ENCODE measurements at places on chromosomes 13 and 19.

GRCh38 chr13:59856281-59856810 is 307.4 kb downstream of the DIAPH3 start:
- DNase-seq = no peak

DNA sequence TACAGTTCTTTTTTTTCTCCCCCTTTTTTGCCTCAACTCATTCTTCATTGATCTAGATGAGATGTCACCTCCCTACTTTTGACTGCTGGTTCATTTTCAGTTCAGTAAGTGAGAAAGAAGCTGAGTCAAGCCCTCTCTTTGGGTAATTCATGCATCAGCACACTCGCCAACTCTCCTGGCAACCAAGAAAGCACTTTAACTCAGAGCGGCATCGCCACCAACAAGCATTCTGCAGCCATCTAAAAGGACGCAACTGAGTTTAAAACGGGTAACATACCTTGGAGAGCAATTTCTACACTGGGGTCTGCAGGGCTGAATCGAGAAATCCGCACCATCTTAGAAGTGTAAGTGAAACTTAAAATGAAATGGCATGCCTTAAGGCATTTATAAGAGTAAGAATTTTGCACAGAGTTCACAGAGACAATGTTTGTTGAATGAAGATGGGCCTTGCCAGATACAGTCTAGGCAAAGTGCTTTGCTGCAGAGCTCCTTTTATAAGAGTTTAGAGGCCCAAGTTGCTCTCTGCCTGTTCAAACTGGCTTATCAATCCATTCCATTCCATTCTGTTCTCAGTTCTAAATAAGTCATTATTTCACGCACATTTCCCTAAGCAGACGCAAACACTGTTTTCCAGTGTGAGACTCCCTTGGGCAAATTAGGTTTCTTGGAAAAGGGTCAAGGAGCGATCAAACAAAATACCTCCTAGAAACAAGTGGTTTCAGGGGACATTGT is 338.0 kb downstream of the ENOX1 start:
- no peak for DNase-seq

DNA sequence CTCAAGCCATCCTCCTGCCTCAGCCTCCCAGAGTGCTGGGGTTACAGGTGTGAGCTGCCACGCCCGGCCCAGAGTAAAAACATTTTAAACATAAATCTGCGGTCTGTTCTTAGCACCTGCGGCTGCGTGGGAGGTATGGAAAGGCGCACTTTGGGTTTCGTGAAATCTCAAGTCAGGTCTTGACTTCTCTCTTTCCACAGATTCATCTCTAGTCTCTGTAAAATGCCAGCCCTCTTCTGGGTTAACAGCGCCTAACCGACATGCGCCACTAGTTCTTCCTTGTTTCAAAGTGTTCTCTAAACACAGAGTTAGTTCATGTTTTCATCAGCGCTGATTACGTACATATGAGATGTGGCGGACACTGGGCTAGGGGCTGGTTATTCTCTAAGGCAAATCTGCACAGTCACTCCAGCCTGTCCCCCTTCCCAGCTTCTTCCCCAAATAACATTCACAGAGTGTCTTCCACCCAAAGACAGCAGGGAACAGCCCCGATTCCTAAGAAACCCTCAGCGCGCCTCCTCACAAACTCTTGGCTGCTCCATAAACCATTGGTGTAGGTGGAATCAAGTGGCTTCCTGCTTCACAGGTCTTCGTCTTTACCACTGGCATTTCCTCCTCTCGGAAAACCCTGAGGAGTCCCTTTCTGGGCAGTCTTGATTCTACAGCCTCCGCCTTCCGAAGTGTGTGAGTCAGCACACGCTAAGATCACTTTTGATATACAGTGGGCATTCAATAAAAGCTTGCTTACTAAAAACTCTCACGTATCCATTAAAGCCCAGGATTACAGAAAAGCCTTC is 1.4 kb downstream of the PARP4 start:
- no peak for DNase-seq

GRCh38 chr13:27621366-27622101 is at the start of gene POLR1D:
POLR1D (plus strand) TSS chr13:27621892; CDS start chr13:27621984, 92 bp downstream.
- peak; percentile 92 for DNase-seq

DNA sequence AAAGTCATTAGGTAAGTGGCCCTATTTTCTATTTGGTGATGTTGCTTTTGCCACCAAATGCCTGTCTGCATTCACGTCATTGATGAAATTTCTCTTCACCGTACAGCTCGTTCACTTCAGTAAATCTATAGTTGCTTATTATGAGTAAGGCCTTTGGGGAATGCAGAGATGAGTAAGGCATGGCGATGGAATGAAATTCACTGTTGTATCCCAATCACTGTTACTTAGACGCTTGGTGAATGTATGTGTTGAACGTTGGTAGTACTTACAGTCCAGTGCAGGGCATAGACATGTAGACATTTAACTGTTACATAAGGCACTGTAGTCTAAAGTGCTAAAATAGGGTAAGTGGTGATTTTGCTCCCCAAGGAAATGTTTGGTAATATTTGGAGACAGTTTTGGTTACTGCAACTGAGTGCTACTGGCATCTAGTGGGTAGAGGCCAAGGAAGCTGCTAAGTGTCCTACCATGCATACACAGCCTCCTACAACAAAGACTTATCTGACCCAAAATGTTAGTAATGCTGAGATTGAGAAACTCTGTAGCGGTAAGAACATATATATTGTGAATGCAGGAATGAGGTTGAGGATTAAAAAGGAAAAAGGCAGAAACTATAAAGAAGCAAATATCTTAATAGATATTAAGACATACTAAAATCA is 5.8 kb downstream of the AKAP11 start:
- no peak for DNase-seq

- no peak for DNase-seq
Measured at GRCh38 chr13:111245576-111246384, 74.7 kb upstream of the TEX29 start.

DNA sequence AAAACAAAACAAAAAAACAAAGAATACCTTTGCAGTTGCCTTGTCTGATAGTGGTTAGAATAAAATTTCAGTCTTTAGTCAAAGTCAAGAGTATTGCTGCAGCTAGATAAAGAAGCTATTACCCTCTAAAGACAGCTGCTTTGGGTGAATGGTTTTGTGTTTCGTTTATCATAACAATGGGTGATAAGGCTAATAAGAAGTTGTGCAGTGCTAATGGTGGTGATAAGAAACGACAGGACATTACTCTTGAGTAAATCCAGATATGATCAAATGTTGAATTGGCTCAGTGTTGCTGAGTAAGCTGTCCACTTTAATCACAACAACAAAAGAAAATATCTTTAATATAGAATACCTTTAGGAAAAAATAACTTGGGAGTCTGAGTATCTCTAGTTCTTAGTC is 1825.3 kb downstream of the SLITRK5 start:
- peak; percentile 7 for DNase-seq

- DNase-seq = no peak
Measured at GRCh38 chr13:40781717-40782116, 7.7 kb upstream of the SLC25A15 start.

DNA sequence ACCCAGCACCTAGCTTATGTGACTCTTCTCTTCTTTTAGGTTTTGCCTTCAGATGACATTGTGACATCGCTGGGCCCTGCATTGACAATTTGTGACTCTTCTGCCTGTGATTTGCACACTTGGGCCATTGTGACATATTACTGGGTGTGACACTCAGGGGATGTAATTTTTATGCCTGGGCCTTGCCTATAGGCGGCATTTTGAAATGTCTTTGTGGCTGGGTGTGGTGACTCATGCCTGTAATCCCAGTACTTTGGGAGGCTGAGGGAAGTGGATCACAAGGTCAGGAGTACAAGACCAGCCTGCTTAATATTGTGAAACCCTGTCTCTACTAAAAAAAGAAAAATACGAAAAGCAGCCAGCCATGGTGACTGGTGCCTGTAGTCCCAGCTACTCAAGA is 28.4 kb upstream of the ZNF681 start:
- DNase-seq = no peak

DNA sequence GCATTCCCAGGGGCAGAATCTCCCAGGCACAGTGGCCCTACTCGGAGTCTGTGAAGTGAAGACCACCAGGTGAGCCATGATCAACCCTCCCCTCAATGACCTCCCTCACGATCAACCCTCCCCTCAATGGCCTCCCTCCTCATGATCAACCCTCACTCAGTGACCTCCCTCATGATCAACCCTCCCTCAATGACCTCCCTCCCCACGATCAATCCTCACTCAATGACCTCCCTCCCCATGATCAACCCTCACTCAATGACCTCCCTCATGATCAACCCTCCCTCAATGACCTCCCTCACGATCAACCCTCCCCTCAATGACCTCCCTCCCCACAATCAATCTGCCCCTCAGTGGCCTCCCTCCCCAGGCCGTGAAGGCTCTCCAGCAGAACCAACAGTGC is 32.1 kb downstream of the SBNO2 start:
- no peak for DNase-seq

GRCh38 chr13:106033659-106034058 is 501.8 kb downstream of the EFNB2 start:
- no peak for DNase-seq

DNA sequence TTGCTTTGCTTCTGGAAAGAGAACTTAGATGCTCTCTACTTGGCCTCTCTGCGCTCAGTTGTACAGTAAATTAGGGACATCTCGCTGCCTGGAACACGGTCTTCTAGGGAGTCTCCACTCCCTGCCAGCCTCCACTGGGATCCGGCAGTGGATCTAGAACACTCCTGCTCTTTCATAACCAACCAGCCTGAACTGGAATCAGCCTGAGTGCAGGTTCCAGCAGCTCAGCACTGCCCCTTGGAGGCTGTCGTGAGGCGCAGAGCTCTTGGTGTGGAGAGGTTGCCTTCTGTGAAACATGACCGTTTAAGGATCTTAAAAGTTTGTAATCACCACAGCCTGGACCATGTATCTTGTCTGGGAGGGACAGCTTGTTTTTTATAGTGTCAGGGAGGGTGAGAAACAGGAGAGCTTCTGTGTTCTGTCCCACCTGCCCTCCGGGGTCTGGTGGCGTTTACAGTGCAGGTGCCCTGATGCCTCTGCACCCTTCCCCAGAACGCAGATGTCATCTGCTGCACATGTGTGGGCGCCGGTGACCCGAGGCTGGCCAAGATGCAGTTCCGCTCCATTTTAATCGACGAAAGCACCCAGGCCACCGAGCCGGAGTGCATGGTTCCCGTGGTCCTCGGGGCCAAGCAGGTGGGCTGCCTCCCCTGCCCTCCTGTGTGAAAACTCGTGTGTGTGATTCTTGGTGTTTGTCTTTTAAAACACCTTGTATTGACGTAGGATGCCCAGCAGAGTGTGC is 24.8 kb downstream of the UPF1 start:
- DNase-seq = peak; percentile 13

GRCh38 chr19:5534787-5535586 is 32.8 kb downstream of the TINCR start:
- peak; percentile 18 for DNase-seq

DNA sequence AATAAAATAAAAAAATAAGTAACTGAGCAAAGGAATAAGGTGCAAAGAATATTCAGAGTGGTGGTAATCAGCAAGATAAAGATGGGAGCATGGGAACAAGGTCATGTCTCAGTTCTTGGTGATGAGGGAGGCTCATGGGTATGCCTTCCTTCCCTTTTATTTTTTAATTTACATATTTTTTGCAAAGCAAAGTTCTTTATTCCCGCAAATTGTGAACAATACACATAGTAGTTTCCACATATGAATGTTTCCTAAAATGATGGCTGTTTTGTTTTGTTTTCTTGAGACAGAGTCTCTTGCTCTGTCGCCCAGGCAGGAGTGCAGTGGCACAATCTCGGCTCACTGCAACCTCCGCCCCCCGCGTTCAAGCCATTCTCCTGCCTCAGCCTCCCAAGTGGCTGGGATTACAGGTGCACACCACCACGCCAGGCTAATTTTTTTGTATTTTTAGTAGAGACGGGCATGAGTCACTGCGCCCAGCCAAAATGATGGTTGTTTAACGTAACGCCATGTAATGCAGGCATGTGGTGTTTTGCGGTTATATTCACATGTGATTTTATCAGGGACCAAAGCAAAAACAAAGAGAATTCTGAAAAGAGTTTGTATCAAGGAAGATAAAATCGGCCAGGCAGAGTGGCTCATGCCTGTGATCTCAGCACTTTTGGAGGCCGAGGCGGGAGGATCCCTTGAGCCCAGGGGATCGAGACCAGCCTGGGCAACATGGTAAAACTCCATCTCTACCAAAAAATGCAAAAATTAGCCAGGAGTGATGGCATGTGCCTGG is 4.5 kb upstream of the ADGRE2 start:
- no peak for DNase-seq

DNA sequence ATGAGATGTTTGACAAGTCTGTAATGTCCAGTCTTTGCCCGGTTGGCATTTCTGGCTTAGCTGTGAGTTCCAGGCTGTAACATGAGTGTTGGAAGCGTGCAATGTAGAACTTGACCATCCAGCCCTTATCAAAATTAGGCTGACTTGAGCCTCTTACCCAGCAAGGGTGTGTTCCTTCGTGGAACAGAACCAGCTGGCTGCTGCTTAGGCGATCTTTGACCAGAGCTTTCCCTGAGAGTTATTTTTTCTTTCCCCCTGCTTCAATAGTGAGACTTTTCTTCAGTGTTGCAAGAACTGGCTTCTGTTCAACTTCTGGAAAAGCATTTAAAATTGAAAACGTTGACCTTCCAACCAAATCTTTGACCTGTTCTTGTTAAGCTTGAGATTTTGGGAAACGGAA is 6.5 kb downstream of the TNFSF13B start:
- no peak for DNase-seq

DNA sequence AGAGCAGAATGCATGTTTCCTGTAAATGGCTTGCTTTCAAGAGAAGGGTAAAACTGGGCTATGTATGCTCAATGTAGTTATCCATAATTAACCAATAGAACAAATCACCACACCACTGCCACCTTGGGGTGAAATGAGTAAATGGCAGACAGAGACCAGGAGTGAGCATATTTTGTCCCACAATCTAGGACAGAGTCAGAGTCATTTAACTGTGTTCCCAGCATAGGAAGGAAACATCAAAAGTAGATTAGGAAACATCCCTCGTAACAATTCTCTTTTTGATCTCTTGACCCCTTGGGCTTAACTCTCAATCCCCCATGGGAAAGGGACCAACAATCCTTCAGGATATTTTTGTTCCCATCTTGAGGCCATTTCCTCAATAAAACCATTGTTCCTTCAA is 224.8 kb downstream of the NHLRC3 start:
- DNase-seq = peak; percentile 67

DNA sequence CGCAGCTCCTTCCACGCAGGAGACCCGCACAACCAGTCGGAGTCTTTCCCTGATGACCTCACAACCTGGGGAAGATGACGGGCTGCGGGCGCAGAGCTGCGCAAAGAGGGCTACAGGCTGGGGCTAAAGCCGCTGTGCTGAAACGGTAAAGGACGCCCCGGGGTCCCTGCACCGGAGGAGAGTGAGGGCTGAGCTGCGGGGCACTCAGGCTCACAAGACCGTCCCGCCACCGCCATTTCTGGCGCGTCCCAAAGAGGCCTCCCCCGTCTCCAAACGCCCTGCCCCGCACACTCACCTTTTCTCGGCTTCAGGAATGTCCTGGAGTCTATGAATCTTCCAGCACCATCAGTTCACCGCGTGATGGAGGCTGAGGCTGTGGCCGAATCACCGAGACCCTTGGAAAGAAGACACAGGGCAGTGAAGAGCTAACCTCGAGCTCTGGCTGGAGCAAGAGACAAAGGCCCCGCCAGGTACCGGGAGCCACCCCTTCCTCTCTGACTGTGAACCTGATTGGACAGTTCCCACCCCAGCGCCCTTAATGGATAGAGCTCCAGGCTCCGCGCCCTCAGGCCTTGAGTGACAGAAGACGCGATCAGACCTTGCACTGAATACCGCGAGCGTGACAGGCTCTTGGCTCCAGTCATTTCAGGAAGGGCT is 41.8 kb upstream of the ZNF429 start:
- DNase-seq = no peak
